ENCODE measurements at places on chromosomes 5 and 9. TPM values are rescaled to one million over a fixed set of nuclear protein-coding genes. Genes with fewer than 3 reads are reported as not detected.

HTR1A gene
- not detected for polyA plus RNA-seq

GABRA1 gene
- polyA plus RNA-seq = not detected

C8G gene
- 0.79 TPM for polyA plus RNA-seq

HDHD3 gene
- 4.5 TPM for polyA plus RNA-seq

TLX3 gene
- polyA plus RNA-seq = not detected

DNA sequence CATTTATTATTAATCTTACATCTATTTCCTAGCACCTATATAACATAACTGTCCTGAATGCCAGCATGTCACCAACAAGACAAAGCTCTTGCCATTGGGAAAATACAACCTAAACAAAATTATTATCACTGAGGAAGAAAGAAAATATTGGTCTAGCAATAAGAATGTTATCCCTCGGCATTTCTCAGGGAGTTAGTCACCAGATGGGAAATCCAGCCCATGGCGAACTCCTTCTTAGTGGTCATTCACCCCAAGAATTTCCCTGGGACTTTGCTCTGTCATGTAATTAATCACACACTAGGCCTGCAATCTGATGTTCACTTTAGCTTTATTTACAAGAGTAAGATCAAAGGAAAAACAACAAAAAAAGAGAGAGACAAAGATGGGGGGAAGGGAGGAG lies 56.1 kb upstream of the TAS2R1 start:
- no peak for DNase-seq

GRCh38 chr5:107971846-107972245 lies 301.1 kb upstream of the EFNA5 start:
- DNase-seq = no peak

DNA sequence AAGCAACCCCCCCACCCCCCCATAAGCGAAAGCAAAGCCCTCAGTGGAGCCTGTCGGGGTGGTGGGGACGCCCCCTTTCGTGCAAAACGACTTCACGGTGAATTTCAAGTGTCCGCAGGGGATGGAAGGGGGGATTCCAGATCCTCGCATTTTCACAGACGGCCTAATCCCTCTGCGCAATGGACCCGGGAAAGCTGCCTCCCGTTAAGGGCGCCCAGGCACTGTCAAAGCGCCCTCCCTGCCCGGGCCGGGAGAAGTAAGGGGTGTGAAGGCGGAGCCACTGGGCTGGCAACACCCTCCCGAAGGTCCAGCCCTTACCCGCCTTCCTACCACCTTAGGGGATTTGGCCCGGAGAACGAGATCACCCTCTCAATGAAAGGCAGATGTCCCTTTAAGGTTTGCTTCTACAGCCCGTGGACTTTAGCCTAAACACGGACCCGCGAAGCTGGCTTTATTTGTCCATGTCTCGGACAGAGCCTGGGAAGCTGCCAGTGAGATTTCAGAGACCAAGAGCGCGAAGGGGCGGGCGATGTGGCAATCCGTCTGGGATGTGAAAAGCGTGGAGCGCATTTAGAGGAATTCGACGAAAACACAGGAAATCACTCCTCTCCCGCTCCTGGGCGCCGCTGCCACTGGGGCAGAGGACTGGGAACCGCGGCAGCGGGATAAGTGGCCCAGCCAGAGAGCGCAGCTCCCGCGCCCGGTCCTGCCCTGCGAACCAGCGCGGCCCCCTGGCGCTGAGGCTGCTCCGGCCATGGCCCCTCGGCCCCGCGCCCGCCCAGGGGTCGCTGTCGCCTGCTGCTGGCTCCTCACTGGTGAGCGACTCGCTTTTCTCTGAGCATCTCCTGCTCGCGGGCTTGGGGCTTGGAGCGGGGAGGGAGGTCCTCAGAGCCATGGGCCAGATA lies at the start of the genes ITGA1 and PELO:
Gene ITGA1, plus strand, starts transcription at position 317 of the 905 bp plus-strand sequence. Its CDS starts 438 bp downstream, at position 755.
Gene PELO, plus strand, starts transcription at position 317 of the 905 bp plus-strand sequence. CDS start 12,479 bp downstream, outside the sequence.
- DNase-seq = peak; percentile 71

- DNase-seq = no peak
Measured at GRCh38 chr9:72424131-72424530, 59.1 kb upstream of the ZFAND5 start.

- DNase-seq = no peak
Measured at GRCh38 chr5:174737330-174737729, 12.9 kb downstream of the MSX2 start.

DNA sequence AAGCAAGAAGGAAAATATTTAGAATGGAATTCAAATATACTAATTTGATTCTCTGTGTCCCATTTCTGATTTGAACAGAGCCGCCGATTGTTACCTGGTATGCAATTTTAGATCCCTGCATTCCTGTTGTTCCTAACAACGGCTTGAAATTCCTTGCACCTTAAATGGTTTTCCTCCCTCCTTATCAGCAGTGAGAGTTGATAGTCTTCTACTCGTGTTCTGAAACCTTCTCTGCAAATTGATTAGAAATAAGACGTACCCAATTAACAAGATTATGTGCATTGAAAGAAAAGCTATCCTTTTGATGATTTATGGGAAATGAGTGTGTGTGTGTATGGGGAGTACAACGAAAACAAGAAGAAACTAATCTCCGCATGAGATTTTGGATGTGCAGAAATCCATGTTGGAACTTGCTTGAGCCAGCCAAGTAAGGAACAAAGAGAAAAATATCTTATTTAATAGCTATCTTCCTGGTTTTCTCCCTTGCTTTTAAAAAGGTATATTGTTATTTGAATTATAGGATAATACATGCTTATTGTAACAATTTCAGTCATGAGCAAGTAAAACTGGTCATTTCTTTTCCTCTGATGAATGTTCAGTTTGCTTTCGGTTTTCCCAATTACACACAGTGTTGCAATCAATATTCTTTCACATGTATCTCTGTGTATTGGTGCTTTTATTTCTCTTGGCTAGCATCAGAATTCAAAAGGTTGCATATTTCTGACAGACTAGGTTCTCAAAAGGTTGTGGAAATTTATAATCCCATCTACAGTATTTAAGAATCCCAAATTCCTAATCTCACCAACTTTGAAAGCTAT lies 211.1 kb upstream of the ACTBL2 start:
- no peak for DNase-seq

- DNase-seq = no peak
Measured at GRCh38 chr5:91416491-91416890, 33.4 kb upstream of the ARRDC3 start.

DNA sequence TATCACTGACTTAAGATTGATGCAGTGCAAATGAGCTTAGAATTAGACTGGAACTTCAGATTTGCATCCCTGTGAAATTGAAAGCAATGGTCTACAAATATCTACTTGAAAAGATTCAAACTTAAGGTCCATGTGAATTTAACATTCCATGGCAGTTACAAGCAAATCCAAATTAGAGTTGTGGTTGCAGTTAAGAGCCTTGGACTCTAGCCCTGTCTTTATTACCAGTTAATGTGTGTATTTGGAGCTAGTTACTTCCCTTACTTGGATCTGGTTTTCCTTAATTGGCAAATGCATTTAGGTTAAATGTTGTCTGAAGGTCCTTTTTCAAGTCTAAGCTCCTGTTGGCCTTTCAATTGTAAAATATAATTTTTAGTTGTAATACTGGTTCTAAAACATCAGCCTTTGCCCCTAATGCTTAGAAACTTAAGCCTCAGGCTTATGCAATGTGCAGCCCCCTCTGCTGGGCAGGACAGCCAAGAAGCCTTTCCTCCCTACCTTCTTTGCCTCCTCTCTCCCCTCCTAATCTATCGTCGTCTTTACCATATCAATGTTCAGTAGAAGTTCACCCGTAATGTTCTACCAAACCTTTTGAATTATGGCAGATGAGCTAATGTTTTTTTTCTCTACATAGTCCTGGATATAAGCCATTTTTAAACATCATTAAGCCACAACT lies 59.5 kb downstream of the ERMP1 start:
- no peak for DNase-seq
